AG09319 (cell line): ENCODE measurements at places on chromosomes 2 and 18.

GRCh38 chr2:30656079-30656478, 151.2 kb downstream of the CAPN13 start:
- DNase-seq = no peak

- DNase-seq = no peak
Measured at GRCh38 chr2:43136876-43137275, 89.5 kb downstream of the ZFP36L2 start.

DNA sequence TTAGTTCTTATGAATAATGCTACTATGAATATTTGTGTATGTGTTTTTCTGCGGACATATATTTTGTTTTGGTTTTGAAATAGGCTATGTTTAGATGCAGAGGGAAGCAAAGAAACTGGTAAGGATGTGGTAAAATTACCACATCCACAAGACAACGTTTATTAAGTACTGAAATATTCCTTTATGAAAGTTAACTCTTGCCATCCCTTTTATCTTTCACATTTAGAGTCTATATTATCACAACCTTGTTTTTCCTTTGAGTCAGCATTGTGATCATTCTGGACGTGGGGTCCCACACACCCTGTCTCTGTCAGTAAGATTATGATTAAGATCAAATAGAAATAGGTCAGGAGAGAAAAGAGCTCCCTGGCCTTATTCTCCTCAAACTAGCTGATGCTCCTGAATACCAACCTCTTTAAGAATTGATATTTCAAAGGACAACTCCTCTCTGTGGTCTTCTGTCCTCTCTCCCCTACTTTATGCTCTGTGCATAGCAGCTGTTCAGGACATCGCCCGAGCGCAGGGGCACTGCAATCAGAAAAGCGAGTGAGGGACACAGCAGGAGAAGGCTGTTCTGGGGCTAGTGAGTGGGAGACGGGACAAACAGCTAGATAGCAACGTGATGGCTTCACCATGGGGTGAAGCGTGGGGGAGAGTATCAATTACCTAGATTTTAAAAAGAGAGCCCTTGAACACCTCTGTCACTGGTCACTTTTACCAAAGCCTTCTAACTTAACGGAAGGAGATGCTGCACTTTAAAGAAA, 12.2 kb downstream of the METAP1D start:
- DNase-seq = no peak

DNA sequence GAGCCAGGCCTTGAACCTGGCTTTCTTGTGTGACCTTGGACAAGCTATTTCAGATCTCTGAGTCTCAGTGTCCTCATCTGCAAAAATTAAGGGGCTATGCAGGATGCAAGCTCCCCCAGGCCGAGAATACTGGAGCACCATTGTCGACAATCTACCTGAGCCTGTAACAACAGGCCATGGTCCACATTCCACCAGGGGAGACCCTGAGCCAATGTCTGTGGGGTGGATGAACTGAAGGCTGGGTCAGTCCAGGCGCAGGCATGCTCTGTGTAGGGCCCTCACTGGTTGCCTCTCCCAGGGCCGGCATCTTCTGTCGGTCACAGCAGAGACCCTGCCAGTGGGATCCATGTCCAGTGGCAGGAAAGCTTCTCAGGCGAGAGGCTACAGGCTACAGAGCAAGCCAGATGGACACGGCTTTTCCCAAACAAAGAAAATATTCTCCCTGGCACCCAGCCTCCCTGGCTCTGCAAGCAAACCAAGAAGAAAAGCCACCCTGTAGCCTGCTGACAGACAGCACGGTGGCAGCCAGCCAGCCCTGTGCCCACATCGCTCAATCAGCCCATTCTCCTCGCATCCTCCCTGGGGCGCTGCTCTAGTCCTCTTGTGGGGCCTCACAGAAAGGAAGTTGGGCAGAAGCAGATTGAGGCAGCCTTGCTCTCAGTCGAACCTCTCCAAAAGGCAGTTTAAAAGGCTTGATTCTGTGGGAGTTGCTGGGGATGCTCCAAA, 48.7 kb upstream of the FZD7 start:
- DNase-seq = no peak

GRCh38 chr2:84474176-84474575, 15.1 kb upstream of the SUCLG1 start:
- no peak for DNase-seq

GRCh38 chr2:2877427-2877826, 500.2 kb downstream of the EIPR1 start:
- no peak for DNase-seq
